GM12892 (cell line): ENCODE measurements at places on chromosomes 12 and 14.

- DNase-seq: no peak
These were observed 39.8 kb downstream of the GALNT9 start for GRCh38 chr12:132289356-132290202.

DNA sequence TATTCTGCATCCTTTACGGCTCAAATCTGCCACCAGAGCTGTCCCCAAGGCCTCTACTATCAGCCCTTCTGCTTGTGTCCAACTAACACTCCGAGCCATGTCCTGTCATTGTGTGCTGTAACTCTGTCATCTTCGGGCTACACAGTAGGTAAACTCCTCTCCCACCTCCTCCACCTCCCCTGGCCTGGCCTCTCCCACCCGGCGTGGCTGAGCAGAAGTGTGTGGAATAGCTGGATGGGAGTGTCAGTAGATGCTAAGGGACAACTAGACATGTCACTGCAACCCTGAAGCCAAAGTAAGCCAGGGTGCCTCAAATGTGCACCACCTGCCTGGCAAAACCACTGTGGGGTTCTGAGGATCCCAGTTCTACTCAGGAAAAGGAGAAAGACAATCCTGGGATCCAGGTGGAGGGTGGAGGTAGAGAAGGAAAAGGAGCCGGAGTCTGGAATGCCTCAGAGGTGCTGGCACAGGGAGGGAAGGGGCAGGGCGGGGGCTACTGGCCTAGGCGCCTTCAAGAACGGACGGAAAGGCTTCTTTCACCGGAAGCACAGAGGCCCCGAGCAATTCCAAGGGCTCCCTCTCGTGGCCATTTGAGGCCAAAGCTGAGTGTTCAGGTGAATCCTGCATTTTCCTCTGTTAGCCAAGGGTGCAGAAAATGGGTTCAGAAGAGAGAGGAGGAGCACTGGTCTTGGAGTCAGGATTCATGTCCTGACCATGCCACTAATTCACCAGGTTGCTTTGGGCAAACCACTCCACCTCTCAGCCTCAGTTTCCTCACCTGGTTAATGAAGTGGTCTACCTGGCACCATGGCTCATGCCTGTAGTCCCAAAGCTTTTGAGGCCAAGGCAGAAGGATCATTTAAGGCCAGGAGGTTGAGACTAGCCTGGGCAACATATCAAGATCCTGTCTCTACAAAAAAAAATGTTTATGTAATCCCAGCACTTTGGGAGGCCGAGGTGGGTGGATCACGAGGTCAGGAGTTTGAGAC is 20.5 kb upstream of the FAM181A start:
- peak; percentile 73 for DNase-seq

- DNase-seq: no peak
These were observed 208.5 kb downstream of the FOXG1 start for GRCh38 chr14:28975084-28975483.

DNA sequence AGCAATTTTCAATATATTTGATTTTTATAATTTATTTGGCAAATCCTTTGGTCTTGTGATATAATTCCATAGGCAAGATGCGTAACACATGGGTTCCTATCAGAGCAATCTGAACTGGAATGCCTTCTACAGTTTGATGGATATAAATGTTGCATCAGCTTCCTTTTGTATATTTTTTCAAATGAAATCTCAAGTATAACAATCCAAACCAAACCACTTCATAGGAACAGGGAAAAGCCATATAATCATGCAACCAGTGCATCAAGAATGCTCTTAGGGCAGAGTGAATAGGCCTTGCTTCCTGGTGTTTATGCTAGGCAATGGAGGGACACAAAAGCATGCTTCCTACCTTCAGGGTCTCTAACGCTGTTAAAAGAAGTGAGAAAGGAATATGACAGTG is 34.5 kb downstream of the EFCAB11 start:
- no peak for DNase-seq

GRCh38 chr14:92516966-92517506 is 3.5 kb downstream of the RIN3 start:
- no peak for DNase-seq
